Calu3 (cell line): ENCODE measurements at places on chromosomes 2 and 18. TPM values are rescaled to one million over a fixed set of nuclear protein-coding genes. Genes with fewer than 3 reads are reported as not detected.

- H3K27ac ChIP-seq: no peak overlapping the region
- H3K4me3 ChIP-seq: no peak overlapping the region
- no peaks in the 10 kb centered on the region for H3K27me3 ChIP-seq
- no peaks in the 10 kb centered on the region for H3K4me1 ChIP-seq
- no peak for DNase-seq
Measured at GRCh38 chr2:103977668-103978067, 876.2 kb upstream of the POU3F3 start.

The FAP gene
- total RNA-seq: 0.61 and 2.1 TPM in 2 replicates

The IRS1 gene
- total RNA-seq: 29.7 and 34.4 TPM in 2 replicates

- no peak overlapping the region for H3K27ac ChIP-seq
- H3K4me3 ChIP-seq: no peak overlapping the region
- no peaks in the 10 kb centered on the region for H3K36me3 ChIP-seq
- peaks cover 10% of the 10 kb centered on the region for H3K4me1 ChIP-seq
- no peak for DNase-seq
Measured at GRCh38 chr2:231874944-231875343, 51.3 kb downstream of the NPPC start.

DNA sequence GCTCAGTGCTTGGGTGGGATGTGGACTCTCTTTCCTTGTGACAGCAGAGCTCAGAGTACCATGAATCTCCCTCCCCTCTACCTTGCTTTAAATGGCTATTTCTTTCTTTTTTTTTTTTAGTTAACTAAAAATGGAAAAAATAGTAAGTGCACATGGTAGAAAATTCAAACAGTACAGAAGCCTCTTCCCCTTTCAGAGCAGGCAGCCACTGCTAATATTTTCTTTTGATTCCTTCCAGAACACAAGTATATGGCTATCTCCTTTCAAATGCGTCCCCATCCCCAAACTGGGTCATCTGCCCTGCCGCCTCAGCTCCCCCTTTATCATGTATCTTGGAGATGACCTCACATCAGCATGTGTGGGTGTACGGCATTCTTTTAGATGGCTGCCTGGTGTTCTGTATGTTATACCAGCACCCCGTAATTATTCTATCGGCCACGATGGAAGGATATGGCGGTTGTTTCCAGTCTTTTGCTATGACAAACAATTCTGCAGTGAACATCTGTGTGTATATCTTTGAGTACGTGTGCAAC lies 70.5 kb upstream of the DLX2 start:
- H3K4me3 ChIP-seq: peak overlapping the region; percentile 80
- no peak overlapping the region for H3K27ac ChIP-seq
- no peaks in the 10 kb centered on the region for H3K27me3 ChIP-seq
- peaks cover 17% of the 10 kb centered on the region for H3K36me3 ChIP-seq
- DNase-seq: no peak

The NAT8 gene
- not detected in 2 replicates for total RNA-seq

- no peak overlapping the region for H3K4me3 ChIP-seq
- DNase-seq: peak; percentile 89
- peaks cover 14% of the 10 kb centered on the region for H3K27me3 ChIP-seq
- H3K27ac ChIP-seq: no peak overlapping the region
Measured at GRCh38 chr2:159921752-159922404, 123.9 kb upstream of the CD302 start.

GRCh38 chr18:27527856-27528255 lies 342.7 kb upstream of the CHST9 start:
- no peaks in the 10 kb centered on the region for H3K36me3 ChIP-seq
- H3K4me1 ChIP-seq: no peaks in the 10 kb centered on the region
- no peak overlapping the region for H3K4me3 ChIP-seq
- no peaks in the 10 kb centered on the region for H3K27me3 ChIP-seq
- H3K27ac ChIP-seq: no peak overlapping the region

The ZSWIM2 gene
- total RNA-seq: not detected in 2 replicates

- no peak overlapping the region for H3K4me3 ChIP-seq
- no peaks in the 10 kb centered on the region for H3K4me1 ChIP-seq
- no peaks in the 10 kb centered on the region for H3K27me3 ChIP-seq
- H3K36me3 ChIP-seq: no peaks in the 10 kb centered on the region
- no peak for DNase-seq
Measured at GRCh38 chr18:13973061-13973575, 57.8 kb upstream of the MC2R start.

- H3K27ac ChIP-seq: no peak overlapping the region
- H3K4me1 ChIP-seq: no peaks in the 10 kb centered on the region
Measured at GRCh38 chr18:55139836-55140235, 180.6 kb upstream of the CCDC68 start.

The AAMP gene
- 102 and 117 TPM in 2 replicates for total RNA-seq

The PJVK gene
- 2.6 and 4.3 TPM in 2 replicates for total RNA-seq

- H3K4me1 ChIP-seq: no peaks in the 10 kb centered on the region
Measured at GRCh38 chr18:677145-677544, 19.7 kb downstream of the TYMS start.

- no peaks in the 10 kb centered on the region for H3K36me3 ChIP-seq
- no peaks in the 10 kb centered on the region for H3K4me1 ChIP-seq
- DNase-seq: no peak
- H3K27ac ChIP-seq: no peak overlapping the region
- no peak overlapping the region for H3K4me3 ChIP-seq
Measured at GRCh38 chr2:42754021-42754775, 9.7 kb downstream of the OXER1 start.

DNA sequence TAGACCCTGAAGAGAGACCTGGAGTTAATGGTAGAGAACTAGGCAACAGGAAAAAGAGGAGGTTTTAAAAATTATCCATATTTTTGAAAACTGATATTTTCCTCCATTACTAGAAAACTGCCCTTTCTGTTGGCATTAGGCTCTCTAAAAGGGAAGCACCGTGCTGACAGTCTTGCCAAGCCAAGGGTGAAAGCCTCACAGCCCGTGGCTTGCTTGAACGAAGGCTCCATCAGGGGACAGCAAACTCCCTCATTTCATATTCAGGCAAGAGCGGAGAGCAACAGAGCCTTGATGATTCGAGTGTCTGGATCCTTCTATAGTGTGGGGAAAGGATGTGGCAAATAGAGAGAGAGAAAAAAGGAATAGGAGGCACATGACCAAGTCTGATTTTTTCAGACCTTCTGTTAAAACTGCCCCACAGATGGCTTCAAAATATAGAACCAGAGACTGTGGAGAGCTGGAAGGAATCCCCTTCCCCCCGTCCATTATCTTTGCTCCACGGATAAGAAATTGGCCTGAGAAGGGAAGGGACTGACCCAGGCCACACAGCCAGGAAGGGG lies 67.0 kb downstream of the CACNB4 start:
- H3K27ac ChIP-seq: no peak overlapping the region
- H3K4me1 ChIP-seq: no peaks in the 10 kb centered on the region
- peaks cover 40% of the 10 kb centered on the region for H3K27me3 ChIP-seq
- H3K4me3 ChIP-seq: no peak overlapping the region
- H3K36me3 ChIP-seq: no peaks in the 10 kb centered on the region

DNA sequence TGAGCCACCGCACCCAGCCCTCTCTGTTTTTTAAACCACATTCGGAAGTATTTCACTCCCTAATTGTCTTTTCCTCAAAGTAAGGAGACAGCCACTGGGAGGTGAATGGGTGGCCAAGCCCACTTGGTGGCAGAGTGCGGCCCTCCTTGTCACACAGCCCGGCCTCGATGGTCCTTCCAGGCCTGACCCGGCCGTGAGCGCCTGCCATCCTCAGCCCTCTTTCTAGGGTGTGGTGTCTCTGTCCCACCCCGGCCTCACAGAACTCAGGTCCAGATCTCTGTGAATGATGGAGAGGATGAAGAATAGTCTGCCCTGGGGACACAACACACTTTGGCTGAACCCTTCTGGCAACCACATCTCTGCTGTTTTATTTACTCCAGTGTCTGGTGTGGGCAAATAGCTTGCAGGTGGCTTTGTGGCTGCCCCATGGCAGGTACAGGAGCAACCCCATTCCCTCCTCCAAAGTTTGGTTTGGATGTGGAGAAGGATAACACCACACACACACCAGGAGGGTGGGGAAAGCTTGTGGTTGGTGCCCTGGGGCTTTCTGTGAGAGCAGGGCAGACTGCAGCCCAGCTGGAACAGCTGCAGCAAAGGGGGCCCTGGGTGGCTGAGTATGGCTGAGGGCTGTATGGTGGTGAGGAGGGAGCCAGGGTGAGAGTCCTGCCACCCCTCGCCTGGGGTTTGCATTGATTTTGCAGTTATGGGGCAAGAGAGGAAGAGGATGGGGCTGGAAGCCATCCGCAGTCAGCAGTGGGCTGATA lies 88.6 kb downstream of the FAM168B start:
- no peaks in the 10 kb centered on the region for H3K36me3 ChIP-seq
- H3K4me1 ChIP-seq: no peaks in the 10 kb centered on the region
- H3K27ac ChIP-seq: no peak overlapping the region
- no peak overlapping the region for H3K4me3 ChIP-seq
- H3K27me3 ChIP-seq: no peaks in the 10 kb centered on the region

DNA sequence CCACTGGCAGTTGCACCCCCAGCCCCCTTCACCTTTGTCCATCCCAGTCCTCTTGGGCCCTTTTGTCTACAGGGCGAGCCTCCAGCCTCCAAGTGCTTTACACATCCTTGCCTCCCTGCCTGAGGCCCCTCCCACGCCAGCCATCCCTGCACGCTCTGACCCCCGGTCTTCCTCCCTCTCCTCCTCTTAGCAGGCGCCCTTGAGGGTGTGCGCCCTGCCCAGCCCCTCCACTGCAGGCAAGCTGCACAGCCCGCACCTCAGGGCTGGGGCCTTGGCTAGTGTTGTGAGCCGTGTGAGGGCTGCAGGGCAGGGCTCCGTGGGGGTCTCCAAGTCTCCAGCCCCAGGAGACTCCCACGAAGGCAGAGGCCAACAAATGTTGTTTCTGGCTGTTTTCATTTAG lies 6.9 kb downstream of the BOK start:
- H3K4me3 ChIP-seq: no peak overlapping the region
- peaks cover 65% of the 10 kb centered on the region for H3K36me3 ChIP-seq
- H3K4me1 ChIP-seq: peaks cover 13% of the 10 kb centered on the region
- DNase-seq: no peak
- no peaks in the 10 kb centered on the region for H3K27me3 ChIP-seq

DNA sequence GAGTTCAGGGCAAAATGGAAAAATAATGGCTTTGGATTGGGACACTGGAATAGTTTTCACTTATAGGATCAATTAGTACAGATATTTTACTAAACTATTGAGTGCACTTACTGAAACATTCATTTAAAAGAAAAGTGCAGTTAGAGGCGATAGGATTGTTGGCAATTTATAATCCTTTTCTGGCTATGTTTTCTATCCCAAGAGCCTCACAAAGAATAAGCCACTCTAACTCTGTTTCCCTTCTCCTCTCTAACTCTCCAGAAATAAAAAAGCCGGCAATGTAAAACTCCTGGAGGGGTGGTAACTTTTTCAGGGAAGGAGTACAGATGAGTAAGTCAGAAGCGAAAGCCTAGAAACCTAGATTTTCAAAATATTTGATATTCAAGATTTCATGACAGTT lies 91.3 kb downstream of the EPHA4 start:
- DNase-seq: no peak
- no peaks in the 10 kb centered on the region for H3K36me3 ChIP-seq
- no peak overlapping the region for H3K4me3 ChIP-seq
- no peak overlapping the region for H3K27ac ChIP-seq
- no peaks in the 10 kb centered on the region for H3K4me1 ChIP-seq

The PRADC1 gene
- 13.2 and 13.8 TPM in 2 replicates for total RNA-seq

- no peak for DNase-seq
- peaks cover 29% of the 10 kb centered on the region for H3K4me1 ChIP-seq
- no peaks in the 10 kb centered on the region for H3K27me3 ChIP-seq
- no peak overlapping the region for H3K4me3 ChIP-seq
- no peaks in the 10 kb centered on the region for H3K36me3 ChIP-seq
Measured at GRCh38 chr2:7953195-7953594, 728.7 kb upstream of the ID2 start.

DNA sequence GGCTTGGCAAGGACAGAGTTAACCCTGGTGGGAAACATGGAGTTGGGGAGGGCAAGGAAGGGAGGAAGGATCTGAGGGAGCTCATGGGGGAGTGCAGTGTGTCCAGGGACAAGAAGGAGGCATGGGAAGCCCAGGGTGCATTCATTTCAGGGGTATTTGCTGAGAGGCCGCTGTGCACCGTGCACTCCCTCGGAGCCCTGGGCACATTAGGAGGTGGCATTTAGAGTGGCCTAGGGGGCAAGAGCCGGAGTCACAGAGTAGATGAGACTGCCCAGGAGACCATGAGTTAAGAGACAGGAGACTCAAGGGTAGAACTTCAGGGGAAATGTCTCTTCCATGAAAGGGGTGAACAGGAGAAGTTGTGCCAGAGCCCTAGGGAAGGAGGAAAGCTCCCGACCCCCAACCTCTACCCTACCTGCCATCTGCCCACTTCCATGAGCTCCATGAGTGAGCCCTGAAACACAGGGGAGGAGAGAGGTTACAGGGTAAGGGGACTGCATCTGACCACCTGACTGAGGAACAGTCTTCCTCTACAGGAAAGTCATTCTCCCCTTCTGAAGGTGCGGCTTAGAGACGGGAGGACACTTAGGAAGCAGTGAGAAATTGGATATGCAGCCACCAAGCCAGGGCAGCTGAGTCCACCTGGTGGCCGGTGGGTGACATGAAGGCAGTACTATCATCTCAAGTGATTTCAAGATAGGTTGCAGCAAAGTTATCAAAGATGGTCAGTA lies 58.5 kb upstream of the COPS8 start:
- no peak overlapping the region for H3K4me3 ChIP-seq
- H3K27me3 ChIP-seq: no peaks in the 10 kb centered on the region
- no peak overlapping the region for H3K27ac ChIP-seq
- DNase-seq: peak; percentile 83

The SCYGR4 gene
- 0.22 TPM in 1 of 2 replicates, not detected in the other for total RNA-seq

The FRZB gene
- 0.20 and 0.21 TPM in 2 replicates for total RNA-seq

DNA sequence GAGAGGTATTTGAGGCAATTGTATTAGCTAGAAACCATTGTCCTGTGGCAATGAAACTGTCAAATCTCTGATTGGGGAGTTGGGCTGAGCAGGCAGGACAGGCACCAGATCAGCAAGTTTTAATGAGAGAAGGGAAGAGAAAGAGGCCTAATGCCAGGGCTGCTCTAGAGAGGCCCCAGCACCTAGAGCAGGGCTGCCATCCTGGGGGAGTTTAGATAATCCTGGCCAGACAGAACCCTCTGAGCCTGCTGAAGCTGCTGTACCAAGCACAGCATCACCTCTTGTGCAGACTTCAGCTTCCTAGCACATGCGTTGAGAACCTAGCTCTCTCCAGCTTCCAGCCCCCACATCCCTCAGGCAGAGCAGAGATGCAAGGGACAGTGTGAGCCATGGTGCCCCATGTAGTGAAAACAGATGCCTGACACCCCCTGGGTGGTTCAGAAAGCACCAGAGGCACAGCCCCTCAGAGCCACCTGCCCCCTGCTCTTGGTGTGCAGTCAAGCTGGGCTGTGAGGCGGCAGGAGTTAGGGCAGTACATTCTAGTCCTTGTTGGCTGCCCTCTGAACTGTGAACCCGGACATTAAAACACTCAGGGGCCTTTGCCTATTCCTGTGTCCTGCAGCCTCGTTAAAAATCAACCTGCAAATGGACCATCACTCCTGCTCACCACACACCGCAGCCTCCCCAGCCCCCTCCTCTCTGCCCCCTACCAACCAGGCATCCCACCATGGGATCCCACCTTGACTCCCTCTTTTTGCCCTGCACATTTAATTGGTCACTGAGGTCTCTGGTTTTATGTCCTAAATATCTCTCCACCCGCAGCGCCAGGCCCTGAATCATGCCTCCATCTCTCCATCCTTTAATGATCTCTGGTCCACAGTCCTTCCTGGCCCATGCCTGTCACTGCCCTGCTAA lies 52.7 kb downstream of the ADD2 start:
- peaks cover 74% of the 10 kb centered on the region for H3K27me3 ChIP-seq
- H3K36me3 ChIP-seq: no peaks in the 10 kb centered on the region
- H3K4me1 ChIP-seq: no peaks in the 10 kb centered on the region
- no peak overlapping the region for H3K4me3 ChIP-seq

- H3K27me3 ChIP-seq: no peaks in the 10 kb centered on the region
- H3K4me1 ChIP-seq: peaks cover 37% of the 10 kb centered on the region
- no peak for DNase-seq
- no peak overlapping the region for H3K4me3 ChIP-seq
Measured at GRCh38 chr2:96895032-96895745, 25.3 kb upstream of the SEMA4C start.
